Activated CD8-positive, alpha-beta T cell treated with anti-CD3 and anti-CD28 coated beads, Interleukin-2, amount 10 ng/mL, durations not matched to agents 7 days and 5 days (primary cell): ENCODE measurements at places on chromosomes 6 and 20. TPM values are rescaled to one million over a fixed set of nuclear protein-coding genes. Genes with fewer than 3 reads are reported as not detected.
A peak's percentile ranks its signal among the peaks of the same experiment; 100 is the strongest.

- H3K27ac ChIP-seq: no peak overlapping the region
- H3K27me3 ChIP-seq: peaks cover 16% of the 10 kb centered on the region
- no peak for DNase-seq
Measured at GRCh38 chr6:71277926-71278600, 10.5 kb upstream of the OGFRL1 start.

DNA sequence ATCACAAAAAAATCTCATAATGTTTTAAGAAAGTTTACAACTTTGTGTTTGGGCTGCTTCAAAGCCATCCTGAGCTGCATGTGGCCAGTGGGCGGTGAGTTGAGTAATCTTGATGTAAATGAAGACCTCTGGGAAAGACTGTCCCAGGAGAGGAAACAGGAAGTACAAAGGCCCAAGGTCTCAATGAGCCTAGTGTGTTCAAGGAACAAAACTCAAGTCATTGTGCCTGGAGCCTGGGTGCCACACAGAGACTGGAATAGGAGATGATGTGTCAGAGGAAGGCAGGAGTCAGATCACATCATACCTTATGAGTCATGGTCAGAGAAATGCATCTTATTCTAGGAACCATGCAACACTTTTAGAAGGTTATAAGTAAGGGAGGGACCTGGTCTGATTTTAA lies 51.5 kb downstream of the COL19A1 start:
- no peak for DNase-seq
- no peaks in the 10 kb centered on the region for H3K36me3 ChIP-seq

- H3K4me1 ChIP-seq: no peaks in the 10 kb centered on the region
- peaks cover 59% of the 10 kb centered on the region for H3K36me3 ChIP-seq
- no peak overlapping the region for H3K27ac ChIP-seq
- no peak for DNase-seq
- no peak overlapping the region for H3K4me3 ChIP-seq
Measured at GRCh38 chr6:15508931-15509330, 153.9 kb downstream of the DTNBP1 start.

GRCh38 chr20:51387125-51387875 lies 155.2 kb downstream of the NFATC2 start:
- peaks cover 71% of the 10 kb centered on the region for H3K4me1 ChIP-seq
- no peak for DNase-seq
- no peak overlapping the region for H3K27ac ChIP-seq
- H3K4me3 ChIP-seq: no peak overlapping the region

- DNase-seq: no peak
- no peaks in the 10 kb centered on the region for H3K4me1 ChIP-seq
- no peaks in the 10 kb centered on the region for H3K36me3 ChIP-seq
- no peak overlapping the region for H3K4me3 ChIP-seq
- H3K27ac ChIP-seq: no peak overlapping the region
Measured at GRCh38 chr20:47024461-47024937, 129.9 kb downstream of the EYA2 start.

- peaks cover 8% of the 10 kb centered on the region for H3K36me3 ChIP-seq
- H3K4me1 ChIP-seq: peaks cover 84% of the 10 kb centered on the region
- H3K27me3 ChIP-seq: no peaks in the 10 kb centered on the region
- H3K4me3 ChIP-seq: peak overlapping the region; percentile 77
Measured at GRCh38 chr6:33903579-33903978, 99.8 kb upstream of the MLN start.

- no peak for DNase-seq
- no peaks in the 10 kb centered on the region for H3K4me1 ChIP-seq
- peaks cover 6% of the 10 kb centered on the region for H3K27me3 ChIP-seq
- H3K4me3 ChIP-seq: no peak overlapping the region
Measured at GRCh38 chr6:14573703-14574290, 456.2 kb downstream of the CD83 start.

DNA sequence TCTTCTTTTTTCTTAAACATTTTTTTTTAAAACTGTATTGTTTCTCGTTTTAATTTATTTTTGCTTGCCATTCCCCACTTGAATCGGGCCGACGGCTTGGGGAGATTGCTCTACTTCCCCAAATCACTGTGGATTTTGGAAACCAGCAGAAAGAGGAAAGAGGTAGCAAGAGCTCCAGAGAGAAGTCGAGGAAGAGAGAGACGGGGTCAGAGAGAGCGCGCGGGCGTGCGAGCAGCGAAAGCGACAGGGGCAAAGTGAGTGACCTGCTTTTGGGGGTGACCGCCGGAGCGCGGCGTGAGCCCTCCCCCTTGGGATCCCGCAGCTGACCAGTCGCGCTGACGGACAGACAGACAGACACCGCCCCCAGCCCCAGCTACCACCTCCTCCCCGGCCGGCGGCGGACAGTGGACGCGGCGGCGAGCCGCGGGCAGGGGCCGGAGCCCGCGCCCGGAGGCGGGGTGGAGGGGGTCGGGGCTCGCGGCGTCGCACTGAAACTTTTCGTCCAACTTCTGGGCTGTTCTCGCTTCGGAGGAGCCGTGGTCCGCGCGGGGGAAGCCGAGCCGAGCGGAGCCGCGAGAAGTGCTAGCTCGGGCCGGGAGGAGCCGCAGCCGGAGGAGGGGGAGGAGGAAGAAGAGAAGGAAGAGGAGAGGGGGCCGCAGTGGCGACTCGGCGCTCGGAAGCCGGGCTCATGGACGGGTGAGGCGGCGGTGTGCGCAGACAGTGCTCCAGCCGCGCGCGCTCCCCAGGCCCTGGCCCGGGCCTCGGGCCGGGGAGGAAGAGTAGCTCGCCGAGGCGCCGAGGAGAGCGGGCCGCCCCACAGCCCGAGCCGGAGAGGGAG lies 580 bp downstream of the VEGFA start:
- peaks cover 15% of the 10 kb centered on the region for H3K36me3 ChIP-seq
- peaks cover 5% of the 10 kb centered on the region for H3K27me3 ChIP-seq
- H3K4me3 ChIP-seq: peak overlapping the region; percentile 97
- peaks cover 46% of the 10 kb centered on the region for H3K4me1 ChIP-seq
- DNase-seq: peak; percentile 62
- peak overlapping the region; percentile 85 for H3K27ac ChIP-seq

GRCh38 chr6:2753110-2753489 lies 2.4 kb upstream of the MYLK4 start:
- H3K27ac ChIP-seq: no peak overlapping the region
- peaks cover 23% of the 10 kb centered on the region for H3K4me1 ChIP-seq
- peaks cover 46% of the 10 kb centered on the region for H3K27me3 ChIP-seq
- no peak overlapping the region for H3K4me3 ChIP-seq

Gene SPDEF
- total RNA-seq: 0.13 TPM

DNA sequence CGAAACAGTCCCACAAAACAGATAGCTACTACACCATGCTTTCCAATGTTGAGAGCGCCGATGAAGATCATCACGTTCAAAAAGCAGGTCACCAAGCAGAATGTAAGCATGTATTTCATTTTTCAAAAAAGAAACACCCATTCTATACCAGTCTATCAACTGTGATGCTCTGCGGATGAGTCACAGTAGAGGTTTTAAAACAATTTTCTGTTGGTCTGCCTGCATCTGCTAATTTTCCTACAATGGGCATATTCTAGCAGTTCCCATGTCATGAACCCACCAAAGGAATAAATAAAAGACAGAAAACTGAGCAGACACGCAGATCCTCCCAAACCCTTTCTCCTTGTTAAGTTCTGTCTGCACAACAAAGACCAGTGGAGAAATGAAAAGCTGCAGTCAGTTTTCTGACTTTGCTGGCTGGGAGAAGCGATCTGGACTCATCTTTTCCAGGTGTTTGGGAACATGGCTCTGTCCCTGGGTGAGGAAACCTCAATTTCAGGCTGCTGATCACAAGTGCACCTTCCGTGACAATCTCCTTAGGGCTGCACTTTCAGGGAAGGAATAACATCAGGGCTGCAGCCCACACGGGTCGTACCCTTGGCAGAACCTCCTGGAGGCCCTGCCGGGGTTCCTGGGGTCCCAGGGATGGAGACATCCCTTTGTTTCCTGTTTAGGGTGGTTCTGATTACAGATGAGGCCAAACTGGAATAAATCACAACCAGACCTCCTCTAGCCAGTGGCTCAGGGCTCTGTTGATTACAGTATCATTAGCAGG lies 200.1 kb downstream of the BMP7 start:
- no peak for DNase-seq
- H3K4me1 ChIP-seq: no peaks in the 10 kb centered on the region
- no peak overlapping the region for H3K27ac ChIP-seq
